Transverse colon (tissue), 4 donors: ENCODE measurements at places on chromosomes 3 and 15.

- no peak for DNase-seq
These were observed 684.4 kb downstream of the GRM7 start for GRCh38 chr3:7545334-7545733.

- no peak for DNase-seq
These were observed 26.2 kb upstream of the LRTM1 start for GRCh38 chr3:54954022-54954421.

GRCh38 chr15:52717924-52718323 is 38.7 kb upstream of the ATOSA start:
- no peak for DNase-seq

DNA sequence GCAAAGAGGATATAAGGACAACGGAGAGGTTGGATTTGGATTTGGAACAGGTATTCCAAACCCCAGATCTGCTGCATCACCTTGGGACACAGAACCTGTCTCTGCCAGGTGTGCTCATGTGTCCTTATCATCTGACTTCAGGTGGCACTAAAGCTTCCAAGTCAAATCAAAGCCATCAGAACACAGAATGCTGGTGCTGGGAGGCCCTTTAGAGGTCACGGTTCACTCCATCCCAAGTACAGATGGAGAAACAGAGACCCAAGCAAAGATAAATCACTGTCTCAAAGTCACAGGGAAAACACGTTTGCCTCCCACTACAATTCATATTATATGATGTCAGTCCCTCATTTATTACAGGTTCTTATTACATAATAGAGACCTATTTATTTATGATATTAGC is 72.8 kb downstream of the HES1 start:
- no peak for DNase-seq

- peak; percentile 61 for DNase-seq
These were observed at the start of gene PLAAT1 for GRCh38 chr3:193240850-193241706. PLAAT1 (plus strand) TSS chr3:193241222; CDS start chr3:193255651, 14,429 bp downstream.

DNA sequence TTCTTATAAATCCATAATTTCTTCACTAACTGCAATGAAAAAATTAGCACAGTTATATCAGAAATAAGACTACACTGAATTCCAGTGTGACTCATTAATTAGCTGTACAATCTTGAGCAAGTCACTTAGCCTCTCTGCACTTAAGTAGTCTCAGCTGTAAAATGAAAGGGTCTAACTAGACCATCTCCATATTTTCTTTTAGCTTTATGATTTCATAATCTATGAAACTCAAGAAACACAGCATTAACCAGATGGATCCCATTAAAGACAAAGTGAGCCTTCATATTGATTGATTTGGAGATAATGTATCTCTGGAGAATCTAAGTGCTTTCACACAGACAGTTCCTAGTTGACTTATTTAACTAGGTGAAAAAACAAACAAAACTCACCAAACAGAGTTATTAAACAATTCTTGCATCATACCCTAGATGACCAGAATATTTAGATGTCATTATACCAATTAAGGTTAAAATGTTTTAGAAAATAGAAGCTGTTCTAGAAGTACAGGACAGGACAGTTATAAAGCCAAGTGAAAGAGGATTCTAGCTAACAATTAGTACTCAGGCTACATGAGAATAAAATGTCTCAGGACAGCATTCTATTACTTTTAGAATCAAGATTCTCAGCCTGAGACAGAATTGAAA is 11.2 kb downstream of the CSNK1G1 start:
- DNase-seq: no peak

DNA sequence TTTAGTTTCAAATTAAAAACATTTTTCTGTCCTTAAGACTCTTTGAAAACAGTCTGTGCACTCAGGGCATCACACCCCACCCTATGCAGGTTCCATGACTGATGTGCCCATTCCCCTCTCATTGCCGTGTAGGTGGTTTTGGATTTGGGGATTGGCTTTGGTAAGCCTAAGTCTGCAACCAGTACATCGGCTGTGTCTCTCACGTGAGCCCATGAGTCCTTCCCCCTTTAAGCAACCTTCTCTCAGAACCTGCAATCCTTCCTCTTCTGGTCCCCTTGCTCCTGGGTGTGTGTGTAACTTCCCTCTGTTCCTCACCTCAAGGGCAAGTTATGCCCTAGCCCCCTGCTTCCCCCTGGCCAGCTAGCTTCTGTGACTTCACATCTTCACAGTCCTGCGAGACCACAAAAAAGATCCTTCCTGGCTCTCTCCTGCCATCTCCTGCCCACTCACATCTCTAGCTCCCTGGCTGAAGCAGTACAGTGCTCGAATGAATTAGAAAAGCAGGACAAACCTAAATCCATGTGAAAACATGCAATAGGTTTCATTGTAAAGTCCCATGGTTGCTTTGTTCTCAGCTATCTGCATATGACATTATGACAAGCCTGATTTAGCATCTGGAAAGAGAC is 126.7 kb downstream of the UACA start:
- DNase-seq: no peak
